ENCODE measurements at places on chromosomes 5 and 9.

- no peak for DNase-seq
Measured at GRCh38 chr9:130759738-130760137, 66.2 kb downstream of the EXOSC2 start.

DNA sequence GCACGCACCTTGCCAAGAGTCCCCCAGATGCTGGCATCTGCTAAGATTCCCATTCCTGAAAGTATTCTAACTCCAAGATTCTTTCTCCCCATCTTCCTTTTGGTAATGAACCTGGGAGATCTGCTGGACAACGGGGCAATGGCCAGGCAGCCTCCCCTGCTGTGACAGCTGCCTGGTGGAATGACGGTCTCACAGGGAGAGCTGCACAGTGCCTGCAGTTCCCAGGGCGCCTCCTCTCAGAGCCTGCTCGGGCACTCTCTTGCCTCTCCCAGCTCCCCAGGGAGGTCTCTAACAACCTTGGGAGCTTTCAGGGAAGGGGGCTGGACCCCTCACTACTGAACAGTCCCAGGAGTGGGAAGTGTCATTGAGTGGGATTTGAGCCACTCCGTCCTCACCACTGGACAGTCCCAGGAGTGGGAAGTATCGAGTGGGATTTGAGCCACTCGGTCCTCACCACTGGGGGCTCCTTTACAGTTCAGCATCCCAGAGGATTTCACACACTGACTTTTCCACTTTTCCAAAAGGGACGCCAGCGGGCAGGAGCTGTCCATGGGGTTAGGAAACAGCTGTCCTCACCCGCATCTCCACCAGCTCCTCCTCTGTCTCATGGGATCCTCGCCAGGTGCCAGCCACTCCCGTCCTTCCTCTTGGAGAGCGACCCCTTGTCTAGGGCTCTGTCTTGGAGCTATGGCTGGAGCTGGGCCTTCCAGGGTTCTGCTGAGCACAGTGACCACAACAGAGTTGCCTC, 65.7 kb downstream of the ADAMTS2 start:
- no peak for DNase-seq

DNA sequence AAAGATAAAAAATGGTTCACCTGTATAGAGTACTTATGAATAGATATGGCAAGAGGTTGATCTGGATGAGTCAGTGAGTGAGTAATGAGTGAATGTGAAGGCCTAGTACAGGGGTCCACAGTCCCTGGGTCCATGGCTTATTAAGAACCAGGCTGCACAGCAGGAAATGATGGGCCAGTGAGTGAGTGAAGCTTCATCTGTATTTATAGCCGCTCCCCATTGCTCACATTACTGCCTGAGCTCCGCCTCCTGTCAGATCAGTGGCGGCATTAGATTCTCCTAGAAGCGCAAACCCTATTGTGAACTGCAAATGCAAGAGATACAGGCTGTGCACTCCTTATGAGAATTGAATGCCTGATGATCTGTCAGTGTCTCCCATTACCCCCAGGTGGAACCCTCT, 307.7 kb upstream of the ZNF608 start:
- DNase-seq, result no peak

- no peak for DNase-seq
Measured at GRCh38 chr9:134123764-134124128, 12.1 kb upstream of the WDR5 start.

GRCh38 chr9:113737517-113738271, 138.4 kb upstream of the ZNF618 start:
- peak; percentile 9 for DNase-seq

- DNase-seq, result no peak
Measured at GRCh38 chr9:107361816-107362215, 78.7 kb downstream of the RAD23B start.

GRCh38 chr5:80097451-80097850, 62.3 kb downstream of the THBS4 start:
- no peak for DNase-seq

- DNase-seq, result no peak
Measured at GRCh38 chr9:73923796-73924195, 573.3 kb upstream of the RORB start.

DNA sequence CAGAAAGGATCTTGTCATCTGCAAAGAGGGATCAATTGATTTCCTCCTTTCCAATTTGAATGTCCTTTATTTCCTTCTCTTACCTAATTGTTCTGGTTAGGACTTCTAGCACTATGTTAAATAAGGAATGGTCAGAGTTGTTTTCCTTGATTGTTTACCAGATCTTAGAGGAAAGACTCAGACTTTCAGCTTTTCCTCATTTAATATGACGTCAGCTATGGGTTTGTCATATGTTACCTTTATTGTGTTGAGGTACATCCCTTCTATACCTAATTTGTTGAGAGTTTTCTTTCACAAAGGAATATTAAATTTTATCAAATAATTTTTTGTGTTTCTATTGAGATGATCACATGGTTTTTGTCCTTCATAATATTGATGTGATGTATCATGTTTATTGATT, 656.5 kb upstream of the GRAMD2B start:
- DNase-seq, result no peak

DNA sequence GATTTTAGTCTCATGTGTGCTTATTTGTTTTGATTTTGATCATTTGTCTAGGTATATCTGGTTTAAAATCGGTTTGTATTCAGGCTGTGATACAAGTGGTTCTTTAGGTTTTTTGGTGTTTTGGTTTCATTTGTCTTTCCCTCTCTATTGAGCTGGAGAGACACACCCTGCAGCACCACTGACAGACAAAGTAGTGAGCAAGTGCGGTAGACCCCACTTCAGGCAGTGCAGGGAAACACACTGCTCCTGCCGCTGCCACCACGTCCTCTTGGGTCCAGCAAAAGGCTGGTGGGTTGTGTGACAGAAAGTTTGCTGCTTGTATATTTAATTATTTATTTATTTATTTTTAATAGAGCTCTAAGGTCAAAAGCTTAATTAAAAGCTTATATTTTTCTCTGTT, 801.0 kb downstream of the NR2F1-AS1 start:
- no peak for DNase-seq

DNA sequence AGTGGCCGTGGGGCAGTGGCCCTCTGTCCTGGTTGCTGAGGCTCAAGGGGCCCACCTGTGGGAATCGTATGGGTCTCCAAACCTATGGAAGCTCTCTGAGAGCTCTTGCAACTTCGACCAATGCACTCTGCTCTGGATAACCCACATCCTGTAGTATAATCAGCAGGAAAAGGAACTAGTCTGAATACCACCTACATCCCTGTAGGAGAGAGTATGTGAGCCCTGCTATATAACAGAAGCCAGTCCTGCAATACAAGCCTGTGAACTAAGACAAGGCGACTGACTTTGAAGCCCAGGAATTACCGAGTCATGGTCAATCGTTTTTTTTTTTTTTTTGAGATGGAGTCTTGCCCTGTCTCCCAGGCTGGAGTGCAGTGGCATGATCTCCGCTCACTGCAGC, 29.8 kb upstream of the BICD2 start:
- DNase-seq, result no peak

DNA sequence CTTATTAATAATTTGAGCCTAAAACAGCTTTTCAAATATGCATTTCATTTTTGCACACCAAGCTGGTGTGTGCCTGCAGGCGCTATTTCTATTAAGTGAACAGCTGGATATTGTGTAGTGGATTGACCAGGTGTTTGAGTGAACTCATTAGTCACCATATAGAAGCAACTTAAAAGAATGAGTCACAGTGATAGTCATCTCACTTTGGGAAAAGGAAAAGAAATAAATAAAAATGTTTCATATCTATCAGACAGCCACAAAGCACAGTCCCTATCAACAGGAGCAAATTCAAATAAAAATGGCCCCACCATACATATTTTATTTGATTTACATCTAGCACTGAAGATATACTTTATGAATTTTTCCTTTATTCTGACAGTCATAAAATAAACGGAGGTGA, 456.5 kb upstream of the CDH9 start:
- no peak for DNase-seq

DNA sequence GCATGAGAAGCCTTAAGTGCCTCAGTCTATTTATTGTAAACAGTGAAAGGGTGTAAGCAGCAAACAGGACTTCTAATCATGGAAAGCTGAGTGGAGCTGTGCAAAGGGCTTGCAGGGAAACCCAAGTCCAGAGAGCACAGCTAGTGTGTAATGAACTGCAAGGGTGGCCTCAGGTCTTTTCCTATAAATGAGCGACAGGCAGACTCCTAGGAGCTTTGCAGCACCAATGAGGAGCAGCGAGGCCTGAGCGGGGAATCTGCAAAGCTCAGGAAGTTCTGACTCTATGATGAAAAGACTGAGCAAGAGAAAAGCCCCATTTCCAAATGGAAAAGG, 250.1 kb upstream of the MAP3K1 start:
- DNase-seq, result no peak

- no peak for DNase-seq
Measured at GRCh38 chr9:13629067-13629466, 349.6 kb upstream of the MPDZ start.

- no peak for DNase-seq
Measured at GRCh38 chr5:13503017-13503416, 441.5 kb downstream of the DNAH5 start.

DNA sequence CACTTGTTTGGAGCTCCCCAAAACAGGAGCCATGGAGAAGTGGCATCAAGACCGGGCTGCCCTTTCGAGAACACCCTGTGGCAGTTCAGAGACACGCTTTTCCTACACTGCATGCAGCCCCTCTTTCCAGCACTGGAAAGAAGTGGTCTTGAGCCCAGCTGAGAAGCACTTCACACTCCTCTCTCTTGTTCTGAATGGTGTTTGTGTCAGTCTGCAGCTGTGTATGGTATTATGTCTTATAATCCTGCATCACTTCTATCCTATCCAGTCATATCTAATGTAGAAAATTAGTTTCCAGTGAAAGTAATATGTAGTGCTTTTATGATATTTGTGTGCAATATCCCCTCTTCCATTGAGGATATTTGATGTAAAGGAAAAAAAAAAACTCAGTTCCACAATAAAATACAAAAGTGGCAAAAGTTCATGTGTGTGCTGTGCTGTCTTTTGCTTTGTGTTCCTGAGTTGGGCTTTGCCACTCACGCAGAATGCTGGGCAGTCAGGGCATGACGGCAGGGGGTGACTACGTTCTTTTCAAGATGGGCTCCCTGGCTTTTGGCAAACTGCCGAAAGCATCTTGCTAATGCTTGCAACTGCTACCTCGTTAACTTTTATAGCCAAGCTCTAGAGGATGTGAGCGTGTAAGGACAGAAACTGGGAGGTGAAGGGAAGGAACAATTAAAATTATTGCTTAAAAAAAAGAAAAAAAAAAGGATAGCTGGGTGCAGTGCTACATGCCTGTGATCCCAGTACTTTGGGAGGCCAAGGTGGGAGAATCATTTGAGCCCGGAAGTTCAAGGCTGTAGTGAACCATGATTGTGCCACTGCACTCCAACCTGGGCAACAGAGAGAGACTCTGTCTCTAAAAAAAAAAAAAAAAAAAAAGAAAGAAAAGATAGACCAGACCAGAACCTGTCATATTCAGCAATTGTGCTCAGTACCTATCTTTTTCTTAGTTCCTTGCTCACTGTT, 102.2 kb downstream of the MAP1B start:
- DNase-seq, result no peak

- DNase-seq, result no peak
Measured at GRCh38 chr5:165066751-165067385, 1561.4 kb downstream of the MAT2B start.

DNA sequence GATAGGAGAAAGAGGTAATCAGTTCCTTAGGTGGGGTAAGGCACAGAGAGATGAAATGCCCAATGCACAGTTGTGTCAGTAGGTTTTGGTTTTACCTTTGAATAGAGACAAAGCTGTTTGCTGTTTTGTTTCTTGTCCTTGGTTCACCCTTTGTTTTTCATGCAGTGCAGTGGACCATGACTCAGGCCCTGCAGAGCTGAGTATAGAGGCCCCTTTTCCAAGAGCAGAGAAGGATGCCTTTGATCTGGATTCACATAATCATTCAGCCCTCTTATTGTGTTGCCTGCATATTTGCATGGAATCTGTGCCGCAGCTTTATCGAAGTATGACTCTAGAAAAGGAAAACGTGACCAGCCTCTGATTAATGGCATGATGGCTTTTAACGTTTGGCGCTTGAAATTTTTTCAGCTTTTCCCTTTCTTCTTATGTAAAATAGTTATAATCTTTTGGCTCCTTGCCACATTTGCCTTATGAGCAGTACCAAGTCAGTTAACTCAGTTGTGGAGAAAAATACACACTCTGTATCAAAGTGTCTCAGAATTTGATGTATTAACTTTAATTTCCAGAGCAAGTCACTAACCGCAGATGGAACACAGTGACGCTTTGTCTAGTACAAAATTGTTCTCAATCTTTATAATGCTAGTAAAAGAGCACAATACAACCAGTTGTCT, 197.6 kb downstream of the KDM4C start:
- DNase-seq, result no peak

- no peak for DNase-seq
Measured at GRCh38 chr9:98765256-98765655, 31.1 kb downstream of the ANKS6 start.

DNA sequence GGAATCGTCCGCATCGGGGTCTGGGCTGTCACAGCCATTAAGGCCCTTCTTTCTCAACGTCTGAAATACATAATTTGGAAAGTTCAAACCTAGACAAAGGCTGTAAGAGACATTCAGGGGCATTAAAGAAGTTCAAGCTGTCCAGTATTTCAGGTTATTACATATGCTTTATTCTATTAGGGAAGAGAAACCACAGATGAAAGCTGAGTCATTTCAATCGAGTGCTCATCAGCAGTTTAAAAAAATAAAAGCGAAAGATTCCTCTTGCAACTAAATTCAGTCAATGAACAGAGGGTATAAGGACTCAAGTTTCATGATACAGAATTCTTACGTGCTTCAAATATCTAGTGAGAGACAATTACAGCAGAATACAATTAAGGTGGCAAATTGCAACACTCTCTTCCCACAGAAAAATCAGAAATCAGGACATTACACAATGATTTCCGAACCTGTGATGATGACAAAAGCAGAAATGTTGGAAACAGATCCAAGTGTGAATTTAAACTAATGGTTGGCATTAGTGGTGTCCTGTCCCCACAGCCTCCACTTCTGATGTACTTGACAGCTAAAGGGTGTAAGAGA, 121.6 kb downstream of the MEF2C start:
- DNase-seq, result no peak

- DNase-seq, result no peak
Measured at GRCh38 chr9:34380034-34380510, 3.4 kb upstream of the MYORG start.

- DNase-seq, result no peak
Measured at GRCh38 chr9:87667164-87667738, 58.7 kb upstream of the CTSL start.

- peak; percentile 19 for DNase-seq
Measured at GRCh38 chr5:152061095-152061494, 136.4 kb upstream of the GLRA1 start.

DNA sequence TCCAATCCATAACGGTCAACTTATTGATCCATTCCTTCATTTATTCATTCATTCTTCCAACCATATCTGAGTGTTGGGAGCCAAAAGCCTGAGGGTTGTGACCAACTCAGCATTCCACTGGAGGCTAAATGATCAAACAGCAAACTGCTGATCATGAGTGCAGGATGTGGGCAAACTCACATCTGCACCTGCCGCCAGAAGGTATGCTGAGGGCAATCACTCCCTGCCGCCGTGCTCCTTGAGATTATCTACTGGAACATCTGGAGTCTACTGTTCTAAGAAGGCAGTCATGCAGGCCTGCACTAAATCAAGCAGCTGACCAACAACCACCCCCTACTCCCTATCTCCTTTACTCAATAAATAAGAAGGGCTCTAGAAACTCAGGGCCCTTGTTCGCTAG, 184.0 kb downstream of the TTLL11 start:
- DNase-seq, result no peak

- no peak for DNase-seq
Measured at GRCh38 chr9:37818849-37819248, 18.3 kb downstream of the DCAF10 start.

Measured in CD4-positive, alpha-beta T cell treated with Interleukin-4 for 1 hour (primary cell).